Esophagus squamous epithelium (tissue), 5 donors: ENCODE measurements at places on chromosomes 4 and X. TPM values are rescaled to one million over a fixed set of nuclear protein-coding genes. Genes with fewer than 3 reads are reported as not detected.

The FHDC1 gene
- 11.7 TPM for total RNA-seq

The PAGE4 gene
- not detected for total RNA-seq

The MAP7D2 gene
- 0.75 TPM for total RNA-seq

GRCh38 chr4:76563454-76564122 lies 128.6 kb downstream of the SHROOM3 start:
- no peaks in the 10 kb centered on the region for H3K27me3 ChIP-seq
- no peak for DNase-seq
- peaks cover 19% of the 10 kb centered on the region for H3K4me1 ChIP-seq
- no peak overlapping the region for H3K4me3 ChIP-seq
- H3K27ac ChIP-seq: no peak overlapping the region

DNA sequence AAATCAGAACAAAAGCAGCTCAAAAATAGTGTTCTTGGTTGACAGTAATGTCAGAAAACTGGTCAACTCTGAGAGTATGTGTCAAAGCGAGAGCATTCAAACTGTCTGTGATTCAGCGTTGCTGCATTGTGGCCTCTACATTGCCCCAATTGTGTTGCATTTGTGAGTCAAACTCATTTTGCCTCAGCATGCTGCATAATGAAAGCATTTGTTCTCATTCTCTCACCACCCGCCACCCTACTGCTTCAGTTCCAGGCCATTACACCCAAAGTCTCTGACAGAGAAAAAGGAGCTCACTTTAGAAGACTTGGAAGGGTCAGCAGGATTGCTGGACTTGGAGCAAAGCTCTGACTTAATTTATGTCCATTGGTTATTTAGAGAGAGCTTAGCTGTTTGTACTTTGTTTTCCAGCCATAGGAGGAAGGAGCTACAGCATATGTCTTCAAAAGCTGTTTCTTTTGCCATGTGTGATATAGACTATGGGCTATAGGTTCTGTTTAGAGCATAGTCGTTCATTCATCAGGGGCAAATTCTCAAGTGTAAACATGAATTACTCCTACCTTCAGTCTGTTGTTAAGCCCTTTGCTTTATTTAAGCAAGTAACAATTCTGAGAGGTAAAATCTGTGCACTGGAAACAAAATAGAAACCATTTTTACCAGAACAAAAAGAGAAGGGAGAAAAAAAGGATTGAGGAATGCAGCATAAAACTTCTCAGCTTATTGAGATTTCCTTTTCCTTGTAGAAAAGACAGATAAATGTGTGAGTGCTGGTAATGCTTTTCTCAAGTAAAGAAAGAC lies 153.4 kb upstream of the ANK2 start:
- no peaks in the 10 kb centered on the region for H3K27me3 ChIP-seq
- no peak for DNase-seq
- no peaks in the 10 kb centered on the region for H3K4me1 ChIP-seq
- no peak overlapping the region for H3K27ac ChIP-seq
